Lower lobe of right lung (tissue), 2 donors: ENCODE measurements at places on chromosomes 6 and 20. TPM values are rescaled to one million over a fixed set of nuclear protein-coding genes. Genes with fewer than 3 reads are reported as not detected.

The SH3BGRL2 gene
- total RNA-seq = 28.9 TPM

The FANCE gene
- total RNA-seq = 9.0 TPM

The ECI2 gene
- total RNA-seq = 40.2 TPM

DNA sequence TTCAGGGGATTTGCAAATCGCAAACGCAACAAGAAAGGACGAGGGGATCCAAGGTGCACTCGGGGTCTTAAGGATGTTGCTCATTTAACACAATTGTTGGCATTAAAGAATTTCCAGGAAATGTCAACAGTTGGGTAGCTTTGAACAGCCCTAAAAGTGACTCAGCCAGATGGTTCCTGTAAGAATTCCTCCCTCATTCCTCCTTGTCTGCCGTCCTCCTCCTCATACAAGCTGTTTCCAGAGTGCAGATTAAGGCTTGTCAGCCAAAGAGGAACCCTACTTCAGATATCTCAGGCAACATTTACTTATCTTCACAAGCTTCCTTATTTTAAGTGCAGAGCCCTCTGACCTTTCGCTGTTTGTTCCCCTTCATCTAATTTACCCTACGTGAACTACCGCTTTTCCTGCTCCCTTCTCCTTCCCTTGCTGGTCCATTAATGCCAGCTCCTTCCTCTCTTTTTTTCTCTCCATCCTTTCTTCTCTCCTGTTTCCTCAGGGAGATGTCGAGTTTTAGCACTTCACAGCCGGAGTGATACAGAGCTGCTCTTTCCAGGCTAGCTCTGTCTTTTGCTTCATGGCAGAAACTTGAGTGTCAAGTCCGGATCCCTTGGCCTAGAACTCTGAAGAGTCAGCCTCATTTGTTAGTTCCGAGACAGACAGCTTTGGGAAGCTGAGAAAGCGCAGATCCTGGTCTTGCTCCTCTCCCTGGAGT is 26.1 kb upstream of the TBC1D7 start:
- DNase-seq = no peak

The DAAM2 gene
- total RNA-seq = 29.0 TPM

The LY6G6C gene
- total RNA-seq = not detected

- DNase-seq = no peak
These were observed 22.0 kb downstream of the C6orf89 start for GRCh38 chr6:36907781-36908180.

The TRIM40 gene
- not detected for total RNA-seq

GRCh38 chr6:125191916-125192609 is 38.5 kb downstream of the TPD52L1 start:
- DNase-seq = peak; percentile 53

DNA sequence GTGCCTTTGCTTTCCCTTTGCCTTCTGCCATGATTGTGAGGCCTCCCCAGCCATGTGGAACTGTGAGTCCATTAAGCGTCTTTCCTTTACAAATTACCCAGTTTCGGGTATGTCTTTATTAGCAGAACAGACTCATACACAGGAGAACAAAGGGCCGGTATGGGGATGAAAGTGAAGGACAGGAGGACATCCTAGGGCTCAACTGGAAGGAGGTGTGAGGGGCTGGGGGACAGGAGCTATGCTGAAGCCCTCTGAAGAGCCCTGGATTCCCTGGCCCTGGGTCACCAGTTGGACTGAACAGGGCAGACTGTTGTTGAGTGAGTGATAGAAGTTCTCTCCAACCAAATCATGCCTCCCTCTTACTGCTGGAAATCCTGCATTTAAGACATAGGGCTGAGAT is 105.8 kb downstream of the SCML4 start:
- no peak for DNase-seq

GRCh38 chr20:10313701-10314100 is 95.1 kb downstream of the SNAP25 start:
- no peak for DNase-seq

- DNase-seq = no peak
These were observed 92.2 kb downstream of the CEP162 start for GRCh38 chr6:84135291-84135690.

- no peak for DNase-seq
These were observed 1.3 kb upstream of the DNAH8 start for GRCh38 chr6:38713812-38714211.

DNA sequence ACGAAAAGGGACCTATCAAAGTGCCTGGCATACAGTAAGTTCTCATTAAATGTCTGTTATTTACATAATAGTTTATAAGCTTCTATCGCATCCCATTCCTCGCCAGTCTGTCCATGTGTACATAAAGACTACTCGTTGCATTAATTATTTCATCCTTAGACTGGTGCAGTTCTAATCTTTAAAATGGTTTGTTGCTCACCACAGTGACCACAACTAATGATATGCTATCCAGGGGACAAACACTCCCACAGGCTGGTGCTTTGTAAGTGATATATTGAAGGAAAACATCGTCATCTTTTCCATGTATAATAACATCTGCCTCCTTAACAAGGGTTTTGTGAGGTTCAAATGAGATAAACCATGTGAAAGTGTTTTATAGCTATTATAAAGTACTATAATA is 39.0 kb upstream of the HBS1L start:
- no peak for DNase-seq

DNA sequence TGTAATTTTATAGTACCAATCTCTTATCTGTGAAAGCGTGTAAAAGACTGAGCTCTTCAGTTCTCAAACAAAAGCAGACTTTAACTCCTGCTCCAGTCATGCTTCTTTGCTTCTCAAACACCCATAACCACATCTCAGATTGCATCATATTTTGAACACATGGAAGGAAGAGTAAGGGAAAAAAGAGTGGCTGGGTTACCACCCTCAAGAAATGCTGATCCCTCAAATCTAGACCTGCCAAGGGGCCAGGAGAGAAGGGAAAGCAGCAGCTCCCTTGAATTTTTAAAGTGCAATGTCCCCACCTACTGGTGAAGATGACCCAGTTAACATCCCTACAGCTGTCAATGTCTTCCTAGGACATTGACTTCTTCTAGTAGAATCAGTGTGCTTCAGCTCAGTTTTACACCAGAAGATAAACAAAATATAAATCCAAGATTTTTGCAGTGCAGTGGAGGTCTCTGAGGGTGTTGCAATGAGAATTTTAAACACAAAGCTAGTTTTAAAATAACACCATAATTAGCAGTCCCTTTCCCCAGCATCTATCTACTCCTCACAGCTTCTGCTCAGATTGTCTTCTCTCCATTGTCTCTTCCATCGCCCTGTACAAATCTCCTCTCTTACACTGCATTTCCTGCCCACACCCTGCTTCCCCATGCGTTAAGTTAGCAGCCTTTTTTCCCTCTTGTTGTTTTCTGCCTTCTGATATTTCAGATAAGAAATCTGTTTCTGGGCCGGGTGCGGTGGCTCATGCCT is 22.6 kb upstream of the HLA-DQB2 start:
- no peak for DNase-seq

DNA sequence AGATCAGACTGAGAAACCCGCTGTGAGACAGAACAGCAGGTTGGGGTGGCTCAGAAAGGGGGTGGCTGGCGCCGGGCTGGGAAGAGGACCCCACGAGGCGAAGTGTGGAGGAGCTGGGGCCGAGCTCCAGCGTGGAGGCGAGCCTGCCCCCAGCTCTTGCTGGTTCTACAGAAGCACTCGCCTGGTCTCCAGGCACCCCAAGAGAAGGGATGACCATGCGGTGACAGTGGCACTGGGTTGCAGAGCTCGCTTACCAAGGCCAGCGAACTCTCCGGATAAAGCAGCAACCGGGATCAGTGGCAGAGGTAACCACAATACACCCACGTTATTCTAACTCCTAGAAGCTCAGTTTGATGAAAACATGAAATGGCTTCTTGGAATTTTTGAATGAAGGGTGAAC is 26.5 kb downstream of the THBS2 start:
- DNase-seq = no peak

- no peak for DNase-seq
These were observed 78.3 kb downstream of the CD109 start for GRCh38 chr6:73774311-73774774.

DNA sequence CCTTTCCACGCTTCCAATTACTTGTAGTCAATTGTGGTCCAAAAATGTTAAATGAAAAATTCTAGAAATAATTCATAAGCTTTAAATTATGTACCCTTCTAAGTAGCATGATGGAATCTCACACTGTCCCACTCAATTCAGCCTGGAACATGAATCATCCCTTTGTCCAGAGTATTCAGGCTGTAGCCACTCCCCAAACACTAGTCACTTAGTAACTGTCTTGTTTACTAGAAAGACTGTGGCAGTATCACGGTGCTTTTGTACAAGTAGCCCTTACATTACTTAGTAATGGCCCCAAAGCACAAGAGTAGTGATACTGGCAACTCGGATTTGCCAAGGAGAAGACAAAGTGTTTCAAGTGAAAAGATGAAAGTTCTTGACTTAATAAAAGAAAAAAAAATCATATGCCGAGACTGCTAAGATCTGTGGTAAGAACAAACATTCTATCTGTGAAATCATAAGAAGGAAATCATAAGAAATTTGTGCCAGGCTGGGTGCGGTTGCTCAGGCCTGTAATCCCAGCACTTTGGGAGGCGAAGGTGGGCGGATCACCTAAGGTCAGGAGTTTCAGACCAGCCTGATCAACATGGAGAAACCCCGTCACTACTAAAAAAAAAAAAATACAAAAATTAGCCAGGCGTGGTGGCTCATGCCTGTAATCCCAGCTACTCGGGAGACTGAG is 168.5 kb upstream of the SIM1 start:
- no peak for DNase-seq

The F13A1 gene
- total RNA-seq = 187 TPM

The CD109 gene
- 25.0 TPM for total RNA-seq

DNA sequence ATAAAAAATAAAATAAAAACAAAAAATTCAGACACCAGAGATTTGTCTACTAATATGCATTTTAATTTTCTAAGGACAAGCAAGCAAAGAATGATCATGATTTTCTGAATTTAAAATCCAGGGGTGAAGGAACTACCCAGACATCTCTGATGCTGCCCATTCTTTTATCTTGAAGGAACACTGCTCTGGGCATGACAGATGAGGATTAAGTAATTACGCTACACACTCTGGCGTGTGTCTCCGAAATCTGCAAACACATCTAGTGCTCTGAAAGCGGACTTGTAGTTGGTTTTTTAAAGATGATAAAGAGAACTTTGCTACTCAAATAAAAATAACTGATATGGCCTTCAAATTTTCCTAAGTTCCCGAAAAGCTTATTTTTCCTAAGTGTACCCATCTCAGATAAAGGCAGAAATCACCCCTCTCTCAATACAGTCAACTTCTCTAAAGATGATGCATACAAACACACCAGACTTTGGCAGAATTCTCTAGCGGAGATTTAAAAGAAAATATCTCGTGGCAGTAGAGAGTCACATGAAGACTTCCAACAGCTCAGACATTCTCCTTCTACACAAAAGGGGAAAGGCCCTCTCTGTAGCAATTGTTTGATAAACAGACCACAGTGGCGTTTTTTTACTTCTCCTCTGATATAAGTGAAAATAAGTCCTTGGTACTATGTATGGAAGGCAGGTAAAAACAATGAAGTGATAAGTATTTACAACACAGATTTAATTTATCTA is 133.8 kb downstream of the BACH2 start:
- no peak for DNase-seq

GRCh38 chr6:4802312-4802935 is 26.2 kb downstream of the CDYL start:
- DNase-seq = no peak

GRCh38 chr6:166423781-166424180 is 41.0 kb upstream of the MPC1 start:
- DNase-seq = no peak

DNA sequence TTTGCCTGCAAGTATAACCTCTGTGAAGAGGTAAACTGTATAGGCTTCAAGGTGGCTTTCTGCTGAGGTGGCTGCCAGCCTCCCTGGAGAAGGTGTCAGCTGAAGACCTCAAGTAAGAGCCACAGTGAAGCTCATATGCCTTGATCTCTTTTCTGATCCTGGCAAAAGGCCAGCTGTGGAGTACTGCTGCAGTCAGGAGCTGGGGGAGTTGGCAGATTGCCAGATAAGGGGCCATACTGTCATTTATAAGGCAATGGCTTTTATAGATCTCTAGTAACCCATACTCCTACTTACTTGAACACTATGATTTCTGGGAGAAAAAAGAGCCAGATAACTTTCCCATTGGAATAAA is 8.8 kb upstream of the CEP85L start:
- DNase-seq = no peak

DNA sequence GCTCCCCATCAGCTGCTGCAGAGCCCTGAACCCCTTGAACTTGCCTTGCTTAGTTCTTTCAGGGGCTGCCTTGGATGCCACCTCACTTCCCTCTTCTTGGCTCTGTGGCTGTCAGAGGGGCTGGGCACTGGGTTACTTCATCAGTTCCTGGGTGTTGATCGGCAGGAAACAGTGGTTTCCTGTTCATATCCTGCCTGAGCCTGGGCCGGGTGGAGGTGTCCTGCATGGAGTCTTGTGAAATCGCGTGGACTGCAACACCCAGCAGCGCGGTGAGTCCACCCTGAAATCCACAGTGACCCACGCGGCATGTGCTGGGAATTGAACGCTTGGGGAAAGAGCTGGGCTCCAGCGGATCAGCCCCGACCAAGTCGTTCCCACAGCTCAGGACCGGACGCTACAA is 97.5 kb downstream of the CDH26 start:
- DNase-seq = peak; percentile 85

The TFAP2C gene
- total RNA-seq = 4.2 TPM

DNA sequence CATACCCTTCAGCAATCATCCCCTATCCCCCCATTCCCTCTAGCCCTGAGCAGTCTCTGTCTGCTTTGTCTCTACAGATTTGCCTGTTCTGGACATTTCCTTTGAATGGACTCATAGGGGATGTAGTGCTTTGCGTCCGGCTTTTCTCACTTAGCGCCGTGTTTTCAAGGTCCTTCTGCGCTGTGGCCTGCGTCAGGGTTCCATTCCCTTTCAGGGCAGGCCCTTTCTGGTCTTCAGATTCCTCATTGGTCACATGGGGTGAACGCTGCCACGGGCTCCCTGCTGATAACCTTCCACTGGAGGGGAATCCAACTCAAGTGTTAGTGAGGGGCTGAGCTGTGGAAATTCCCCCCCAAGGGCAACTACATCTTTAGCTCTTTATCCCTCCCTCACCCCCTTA is 36.4 kb upstream of the APCDD1L start:
- no peak for DNase-seq

DNA sequence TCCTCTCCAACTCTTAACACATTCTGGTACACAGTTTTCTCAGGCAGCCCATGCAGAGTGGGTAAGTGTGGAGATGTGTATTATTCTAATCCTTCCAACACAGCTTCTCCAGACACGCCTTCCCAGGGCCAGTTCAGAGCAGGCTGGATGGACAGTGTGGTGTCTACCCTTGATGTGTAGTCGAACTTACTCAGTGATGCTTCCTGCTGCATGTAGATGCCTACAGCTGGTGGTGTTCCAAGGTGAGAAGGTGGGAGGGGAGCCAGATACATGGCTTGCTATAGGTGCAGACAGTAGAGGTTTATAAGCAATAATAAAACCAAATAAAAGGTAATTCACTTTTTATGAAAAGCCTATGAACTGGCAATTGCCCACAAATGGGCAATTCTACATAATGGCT is 104.0 kb downstream of the QRSL1 start:
- no peak for DNase-seq

The PNLDC1 gene
- 0.27 TPM for total RNA-seq

The RRAGD gene
- total RNA-seq = 62.9 TPM
